DMS79 (cell line): ENCODE measurements at places on chromosomes 3 and 15.

DNA sequence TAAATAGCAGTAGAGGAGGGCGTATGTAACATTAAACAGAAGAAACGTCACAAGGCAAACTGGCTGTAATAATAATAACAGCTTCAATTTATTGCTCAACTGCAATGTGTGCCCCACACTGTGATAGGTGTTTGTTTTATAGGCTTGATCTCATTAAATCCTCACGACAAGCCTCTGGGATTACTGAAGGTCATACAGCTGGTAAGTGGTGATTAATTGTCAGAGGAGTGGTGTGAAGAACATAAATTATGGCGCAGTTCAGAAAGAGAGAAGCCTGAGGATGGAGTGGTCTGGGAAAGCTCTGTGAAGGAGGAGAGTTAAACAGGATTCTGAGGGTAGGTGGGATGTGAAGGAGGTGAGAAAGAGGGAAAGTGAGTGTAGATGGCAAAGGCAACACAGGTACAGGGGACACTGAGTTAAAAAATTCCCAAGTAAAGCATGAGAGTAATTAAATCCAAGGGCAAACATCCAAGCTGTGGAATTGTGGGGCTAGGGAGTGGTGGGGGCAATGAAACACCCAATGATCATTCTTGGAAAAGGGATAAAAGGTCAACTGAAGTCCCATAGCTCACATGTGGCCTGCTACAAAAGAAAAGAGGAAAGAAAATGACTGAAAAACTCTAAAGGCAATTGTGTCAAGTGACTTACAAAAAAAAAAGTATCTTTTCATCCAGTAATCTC lies 16.5 kb upstream of the GLCE start:
- no peak for DNase-seq

- DNase-seq = no peak
Observed at GRCh38 chr3:149271669-149272068, 50.0 kb upstream of the CP start.

DNA sequence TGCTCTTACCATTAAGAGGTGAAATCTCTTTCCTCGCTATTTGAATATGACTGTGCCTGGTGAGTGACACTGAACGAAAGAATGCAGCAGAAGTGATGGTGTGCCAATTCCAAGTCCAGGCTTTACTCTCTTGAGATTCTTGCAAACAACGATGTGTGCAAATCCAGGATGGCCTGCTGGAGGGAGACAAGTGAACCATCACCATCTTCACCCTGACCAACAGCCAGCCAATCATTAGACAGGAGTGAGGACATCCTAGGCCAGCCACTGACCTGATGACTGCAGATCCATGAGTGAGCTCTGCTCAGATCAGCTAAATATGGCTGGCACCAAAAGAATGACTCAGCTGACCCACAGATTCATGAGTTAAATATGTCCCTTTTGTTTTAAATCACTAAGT lies 878.0 kb downstream of the PDCD6IP start:
- DNase-seq = no peak

DNA sequence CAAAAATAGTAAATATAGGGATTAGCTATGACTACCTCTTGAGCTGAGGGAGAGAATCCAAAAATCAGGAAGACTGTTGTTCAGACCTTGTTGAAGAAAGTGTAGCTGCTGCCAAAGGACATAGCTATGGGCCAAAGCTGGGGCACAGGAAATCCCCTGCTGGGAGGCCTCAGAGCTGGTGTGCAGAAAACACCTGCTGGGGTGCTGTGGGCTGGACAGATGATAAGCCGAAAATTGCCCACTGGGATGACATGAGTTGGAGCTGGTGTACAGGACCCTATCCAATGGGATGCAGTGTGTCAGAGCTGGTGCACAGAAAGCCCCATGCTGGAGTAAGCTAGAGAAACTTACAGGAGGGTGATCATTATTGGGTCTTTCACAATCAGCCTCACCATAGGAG lies 121.9 kb downstream of the NEO1 start:
- DNase-seq = no peak

- DNase-seq = no peak
Observed at GRCh38 chr3:20071175-20071574, 30.9 kb downstream of the KAT2B start.

DNA sequence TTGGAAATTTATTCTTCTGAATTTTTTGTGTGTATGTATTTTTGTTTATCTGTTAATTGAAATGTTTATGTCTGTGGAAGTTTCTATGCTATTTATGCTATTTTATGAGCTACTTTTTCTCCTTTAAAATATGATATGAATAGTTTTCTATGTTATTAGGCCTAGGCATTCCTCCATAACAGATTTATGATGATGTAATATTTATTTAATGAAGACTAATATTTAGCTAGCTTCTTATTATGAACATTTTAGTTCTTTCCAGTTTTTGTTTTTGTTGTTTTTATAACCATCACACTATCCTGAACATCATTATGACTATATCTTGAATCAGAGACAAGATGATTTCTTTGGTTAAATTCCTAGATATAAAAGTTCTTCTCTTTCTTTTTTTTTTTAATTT lies 70.7 kb downstream of the P2RY1 start:
- DNase-seq = no peak

- no peak for DNase-seq
Observed at GRCh38 chr3:25973122-25973521, 183.2 kb downstream of the OXSM start.

- DNase-seq = no peak
Observed at GRCh38 chr3:14431452-14431916, 29.1 kb downstream of the SLC6A6 start.
